Hematopoietic multipotent progenitor cell treated with erythropoietin and hydrocortisone succinate and interleukin-3 and kit ligand, for 15 days (in vitro differentiated cells): ENCODE measurements at places on chromosomes 2 and 18.

GRCh38 chr2:229300790-229301189 lies 29.7 kb upstream of the PID1 start:
- DNase-seq: no peak

- DNase-seq: no peak
Measured at GRCh38 chr18:27695052-27695451, 481.9 kb downstream of the CDH2 start.

DNA sequence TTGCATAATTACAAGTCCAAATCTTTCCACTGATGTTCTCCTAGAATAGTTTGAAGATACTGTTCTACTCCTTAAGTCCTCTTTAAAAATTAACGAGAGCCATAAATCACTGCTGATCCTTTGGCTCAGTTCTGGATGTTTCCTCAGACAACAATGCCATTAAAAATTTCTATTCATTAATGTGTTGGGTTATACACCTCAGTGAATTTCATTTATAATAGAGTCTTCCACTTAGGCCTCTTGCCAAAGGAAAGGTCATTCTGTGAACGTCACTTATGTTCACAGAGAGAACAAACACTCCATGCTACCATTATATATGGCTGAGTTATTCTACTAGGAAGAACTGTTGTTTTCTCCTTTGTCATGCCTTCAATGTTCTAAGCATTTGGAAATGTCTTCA lies 1472.3 kb upstream of the CELF4 start:
- DNase-seq: no peak

- DNase-seq: no peak
Measured at GRCh38 chr18:45320724-45321123, 294.6 kb upstream of the SLC14A2 start.

DNA sequence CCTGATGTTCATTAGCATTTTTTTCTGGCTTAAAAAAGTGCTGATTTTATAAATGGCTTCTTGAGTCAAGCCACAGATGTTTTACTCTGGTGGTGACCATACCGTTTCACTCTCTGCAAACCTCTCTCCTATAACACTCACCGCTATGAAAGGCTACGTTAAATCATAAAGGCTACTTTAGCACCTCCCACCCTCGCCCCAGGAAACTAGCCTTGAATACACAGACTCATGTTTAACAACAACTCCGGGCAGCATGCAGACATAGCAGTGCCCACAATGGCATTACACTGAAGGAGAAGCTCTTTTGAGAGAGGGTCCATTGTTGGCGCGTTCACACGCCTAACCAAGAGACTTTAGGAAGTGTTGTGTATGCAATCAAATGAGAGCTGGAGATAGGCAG lies 5.6 kb downstream of the MYT1L start:
- DNase-seq: no peak

- no peak for DNase-seq
Measured at GRCh38 chr2:180505203-180505602, 475.2 kb upstream of the UBE2E3 start.

- DNase-seq: no peak
Measured at GRCh38 chr18:55252053-55252675, 292.9 kb upstream of the CCDC68 start.

- DNase-seq: peak; percentile 16
Measured at GRCh38 chr18:79258447-79258846, 137.3 kb upstream of the NFATC1 start.

DNA sequence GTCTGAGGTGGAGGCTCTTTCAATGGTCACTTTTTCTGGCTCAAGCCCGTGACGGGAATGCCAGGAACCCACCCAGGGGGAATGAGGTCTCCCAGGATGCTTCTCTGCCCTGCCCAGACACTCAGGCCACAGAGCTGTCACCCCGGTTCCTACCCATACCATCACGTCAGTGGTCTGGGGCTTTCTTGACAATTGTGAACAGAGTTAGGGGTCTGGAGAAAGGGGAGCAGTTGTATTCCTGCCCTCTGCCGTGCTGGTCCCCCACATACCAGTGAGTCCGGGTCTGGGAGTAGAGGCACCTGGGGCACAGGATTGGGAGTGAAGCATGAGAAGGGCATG lies 97.2 kb downstream of the B3GNT2 start:
- no peak for DNase-seq

GRCh38 chr2:229622495-229623355 lies 91.6 kb downstream of the DNER start:
- DNase-seq: no peak

GRCh38 chr18:3993941-3994687 lies 461.0 kb downstream of the DLGAP1 start:
- no peak for DNase-seq

DNA sequence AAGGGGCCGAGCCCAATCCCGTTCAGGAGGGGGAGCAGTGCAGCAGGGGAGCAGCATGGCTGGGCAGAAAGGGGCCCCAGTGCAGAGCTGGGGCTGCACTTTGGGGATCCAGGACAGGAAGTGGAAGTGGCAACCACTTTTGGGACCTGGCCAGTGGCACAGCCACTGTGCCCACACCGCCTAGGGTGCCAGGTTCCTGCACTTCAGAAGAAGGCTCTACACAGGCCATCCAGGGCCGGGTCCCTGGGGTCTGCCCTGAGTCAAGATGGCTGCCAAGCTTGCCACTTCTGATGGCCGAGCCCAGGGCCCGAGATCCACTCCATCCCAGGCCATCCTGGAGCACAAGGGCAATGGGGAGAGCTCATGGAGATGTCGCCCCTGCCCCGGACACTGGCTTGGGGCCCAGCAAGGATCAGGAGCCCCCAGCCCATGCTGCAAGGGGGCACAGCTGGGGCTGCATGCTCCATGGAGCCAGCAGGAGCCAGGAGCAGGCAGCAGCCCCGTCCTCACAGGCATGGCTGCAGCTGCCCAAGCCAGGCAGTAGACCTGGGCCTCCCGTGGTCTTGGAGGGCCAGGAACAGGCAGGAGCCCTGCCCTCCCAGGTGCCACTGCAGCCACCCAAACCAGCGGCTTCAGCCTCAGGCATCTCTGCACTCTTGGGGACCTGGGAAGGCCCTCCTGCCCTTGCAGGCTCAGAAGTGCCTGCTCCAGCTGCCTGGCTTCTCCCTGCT lies 35.0 kb upstream of the ID2 start:
- no peak for DNase-seq

DNA sequence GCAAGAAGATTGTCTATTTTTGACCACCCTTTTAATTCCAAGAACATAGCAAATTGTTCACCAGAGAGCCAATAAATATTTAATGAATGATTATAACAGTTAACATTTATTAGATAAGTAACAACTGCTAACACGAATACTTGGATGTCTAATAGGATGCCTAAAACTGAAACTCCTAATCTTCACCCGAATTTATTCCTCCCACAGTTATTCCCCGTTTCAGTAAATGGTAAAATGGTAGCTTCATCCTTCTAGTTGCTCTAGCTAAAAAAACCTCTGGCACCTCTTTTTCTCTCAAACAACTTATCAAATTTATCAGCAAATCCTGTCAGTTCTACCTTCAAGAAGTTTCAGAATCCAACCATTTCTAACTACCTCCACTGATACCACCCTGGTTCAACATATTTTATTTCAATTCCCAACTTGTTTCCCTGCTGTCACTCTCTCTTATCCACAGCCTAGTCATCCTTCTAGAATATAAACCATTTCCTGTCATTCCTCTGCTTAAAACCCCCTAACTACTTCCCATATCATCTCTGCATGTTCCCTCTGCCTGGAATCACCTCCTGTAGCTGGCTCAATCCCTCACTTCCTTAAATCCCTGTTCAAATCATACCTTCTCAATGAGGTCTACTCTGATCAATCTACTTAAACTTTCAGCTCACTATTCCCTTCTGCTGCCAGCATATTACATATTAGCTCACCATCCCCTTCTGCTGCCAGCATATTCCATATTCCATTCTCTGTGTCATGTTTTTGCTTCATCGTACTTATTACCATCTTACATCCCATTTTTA lies 93.8 kb downstream of the ROCK2 start:
- no peak for DNase-seq

- no peak for DNase-seq
Measured at GRCh38 chr2:215052404-215052803, 86.0 kb downstream of the ABCA12 start.

DNA sequence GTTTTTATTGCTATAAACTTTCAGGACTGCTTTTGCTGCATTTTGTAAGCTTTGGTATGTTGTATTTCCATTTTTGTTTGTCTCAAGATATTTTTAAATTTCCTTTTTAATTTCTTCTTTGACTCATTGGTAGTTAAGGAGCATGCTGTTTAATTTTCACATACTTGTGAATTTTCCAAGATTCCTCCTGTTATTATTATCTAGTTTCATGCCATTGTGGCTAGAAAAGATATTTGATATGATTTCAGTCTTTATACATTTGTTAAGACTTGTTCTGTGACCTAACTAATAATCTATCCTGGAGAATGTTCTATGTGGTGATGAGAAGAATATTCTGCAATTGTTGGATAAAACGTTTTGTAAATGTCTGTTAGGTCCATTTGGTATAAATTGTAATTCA lies 62.1 kb downstream of the NUP35 start:
- DNase-seq: no peak

GRCh38 chr2:33241581-33241980 lies 234.9 kb upstream of the RASGRP3 start:
- no peak for DNase-seq

DNA sequence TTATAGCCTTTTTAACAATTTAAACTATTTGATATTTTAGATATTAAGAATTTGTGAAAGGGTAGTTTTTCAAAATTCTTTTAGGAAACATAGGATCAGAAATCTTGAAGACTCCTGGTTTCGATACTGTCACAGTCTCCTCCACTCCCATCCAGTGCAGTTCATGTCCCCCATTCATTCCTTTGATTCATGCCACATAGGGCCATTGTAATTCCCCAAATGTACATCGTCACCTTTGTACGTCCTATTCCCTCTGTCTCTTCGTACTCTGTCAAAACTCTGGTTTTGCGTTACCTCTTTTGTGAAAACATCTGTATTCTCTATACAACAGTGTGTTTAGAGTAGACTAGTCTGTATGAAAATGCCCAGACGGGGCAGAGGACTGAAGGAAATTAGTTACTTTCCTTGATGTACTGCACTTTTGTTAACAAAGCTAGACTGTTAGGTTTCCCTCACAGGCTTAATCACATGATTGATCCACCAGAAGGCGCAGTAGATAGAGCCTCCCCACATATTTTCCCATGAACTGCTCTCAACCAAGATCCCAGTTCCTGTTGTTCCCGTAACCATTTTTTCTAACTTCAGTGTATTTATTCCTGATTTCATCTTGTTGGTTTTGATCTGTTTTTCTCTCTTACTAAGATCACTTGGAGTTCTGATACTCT lies 2.5 kb downstream of the MRPL35 start:
- DNase-seq: no peak

- DNase-seq: no peak
Measured at GRCh38 chr2:71064110-71064611, 4.3 kb upstream of the NAGK start.

- no peak for DNase-seq
Measured at GRCh38 chr2:44548221-44549098, 186.7 kb downstream of the CAMKMT start.
